EH (cell line): ENCODE measurements at places on chromosomes 1 and 21.

DNA sequence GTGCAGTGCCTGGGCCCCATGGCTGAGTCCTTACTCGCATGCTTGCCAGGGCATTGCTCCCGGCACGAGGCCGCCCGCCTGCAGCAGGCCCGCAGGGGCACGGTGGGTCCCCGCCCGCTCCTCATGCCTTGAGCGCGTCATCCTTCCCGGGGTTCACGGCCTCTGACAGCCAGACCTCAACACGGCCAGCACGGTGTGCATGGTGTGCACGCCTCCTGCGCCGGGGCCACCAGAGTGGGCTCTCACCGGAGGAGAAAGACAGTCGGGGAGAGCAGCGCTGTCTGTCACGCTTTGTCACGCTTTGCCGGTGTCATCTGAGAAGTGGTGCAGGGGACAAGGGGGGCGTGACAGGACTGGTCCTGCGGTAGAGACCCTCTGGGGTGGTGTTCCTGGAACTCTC is 11.9 kb upstream of the COL18A1 start:
- DNase-seq = no peak

GRCh38 chr1:67880056-67880601 is 46.9 kb upstream of the GNG12 start:
- DNase-seq = peak; percentile 73

- peak; percentile 50 for DNase-seq
These were observed at the start of gene DCDC2B for GRCh38 chr1:32208891-32209328. DCDC2B (plus strand) TSS chr1:32209089; CDS start chr1:32209094, 5 bp downstream.

GRCh38 chr21:17003763-17004373 is 509.0 kb upstream of the CXADR start:
- no peak for DNase-seq

- DNase-seq = peak; percentile 56
These were observed 47.0 kb downstream of the CD46 start for GRCh38 chr1:207798847-207799246.

- DNase-seq = no peak
These were observed 29.8 kb downstream of the BEND5 start for GRCh38 chr1:48746906-48747305.

DNA sequence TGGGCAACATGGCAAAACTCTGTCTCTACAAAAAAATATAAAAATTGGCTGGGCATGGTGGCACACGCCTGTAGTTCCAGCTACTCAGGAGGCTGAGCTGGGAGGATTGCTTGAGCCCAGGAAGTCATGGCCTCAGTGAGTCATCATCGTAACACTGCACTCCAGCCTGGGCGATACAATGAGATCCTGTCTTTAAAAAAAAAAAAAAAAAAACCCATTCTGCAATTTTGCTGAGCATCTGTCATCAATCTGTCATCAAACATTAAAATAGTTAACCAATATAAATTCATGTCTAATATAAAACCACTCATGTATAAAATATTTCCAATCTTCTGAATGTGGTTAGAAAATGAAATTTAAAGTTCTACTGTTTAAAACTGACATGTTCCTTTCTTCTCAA is 56.9 kb downstream of the LPAR3 start:
- peak; percentile 50 for DNase-seq

GRCh38 chr1:42128964-42129363 is 24.2 kb upstream of the GUCA2B start:
- DNase-seq = no peak

- DNase-seq = no peak
These were observed 6.6 kb upstream of the RUNX3 start for GRCh38 chr1:24936684-24937083.

GRCh38 chr1:58629031-58629462 is 52.0 kb upstream of the TACSTD2 start:
- DNase-seq = peak; percentile 88

GRCh38 chr1:52741259-52741658 is 15.0 kb downstream of the ZYG11B start:
- no peak for DNase-seq

DNA sequence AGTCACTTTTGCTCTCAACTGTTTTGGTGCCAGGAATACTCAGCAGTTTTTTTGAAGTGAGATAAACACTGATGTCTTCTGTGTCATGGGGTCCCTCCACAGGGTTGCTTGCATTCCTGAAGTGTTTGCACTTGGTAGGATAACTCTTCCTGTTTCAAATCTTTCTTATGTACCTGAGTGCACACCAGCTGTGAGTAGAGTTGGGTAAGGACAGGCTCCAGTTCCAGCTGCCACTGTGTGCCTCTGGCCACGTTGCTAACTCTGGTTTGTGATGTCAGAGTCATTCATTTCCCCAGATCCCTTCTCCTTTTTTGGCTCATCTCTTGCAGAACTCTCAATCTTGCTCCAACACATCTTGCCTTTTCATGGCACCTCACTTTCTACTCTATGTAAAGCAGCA is 356.3 kb upstream of the B3GALT2 start:
- peak; percentile 9 for DNase-seq

DNA sequence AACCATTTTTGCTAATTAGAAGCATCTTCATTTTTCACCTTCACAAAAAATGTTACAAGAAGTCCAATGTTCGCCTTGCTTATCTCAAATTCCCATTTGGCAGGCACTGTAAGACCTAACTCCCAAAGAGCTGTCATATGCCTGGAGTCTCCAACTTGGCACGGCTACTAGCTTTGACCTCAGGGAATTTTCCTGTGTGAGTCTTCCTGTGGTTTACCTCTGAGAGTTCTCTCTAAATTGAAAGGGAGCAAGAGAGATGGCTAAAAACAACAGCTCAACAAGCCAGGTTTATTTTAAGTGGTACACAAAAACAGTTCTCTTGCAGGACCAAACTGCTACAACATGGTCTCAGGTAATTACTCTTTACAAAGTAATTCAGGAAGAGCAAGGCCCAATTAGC is 756.0 kb upstream of the ADGRL2 start:
- no peak for DNase-seq

- DNase-seq = no peak
These were observed 124.3 kb downstream of the NOS1AP start for GRCh38 chr1:162193815-162194214.

- no peak for DNase-seq
These were observed 44.6 kb upstream of the ZNF281 start for GRCh38 chr1:200454425-200454824.

GRCh38 chr1:5198328-5198727 is 543.9 kb downstream of the AJAP1 start:
- DNase-seq = no peak

DNA sequence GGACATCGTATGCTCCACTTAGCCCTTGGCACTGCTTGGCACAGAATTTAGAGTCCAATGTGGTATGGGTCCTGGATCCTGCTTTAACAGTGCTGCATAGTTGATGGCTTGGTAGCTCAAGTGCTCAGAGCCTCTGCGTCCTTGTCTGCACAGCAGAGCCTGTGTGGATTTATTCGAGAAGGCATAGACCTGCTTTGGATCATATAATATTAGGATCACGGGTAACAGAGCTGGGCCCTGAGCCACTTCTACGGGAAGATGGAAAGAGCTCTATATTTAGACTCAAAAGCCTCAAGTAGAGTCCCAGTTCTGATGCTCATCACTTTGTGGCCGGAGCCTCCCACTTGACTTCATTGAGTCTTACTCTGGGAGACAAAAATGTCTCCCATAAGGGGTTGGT is 164.4 kb upstream of the EDN2 start:
- DNase-seq = no peak

DNA sequence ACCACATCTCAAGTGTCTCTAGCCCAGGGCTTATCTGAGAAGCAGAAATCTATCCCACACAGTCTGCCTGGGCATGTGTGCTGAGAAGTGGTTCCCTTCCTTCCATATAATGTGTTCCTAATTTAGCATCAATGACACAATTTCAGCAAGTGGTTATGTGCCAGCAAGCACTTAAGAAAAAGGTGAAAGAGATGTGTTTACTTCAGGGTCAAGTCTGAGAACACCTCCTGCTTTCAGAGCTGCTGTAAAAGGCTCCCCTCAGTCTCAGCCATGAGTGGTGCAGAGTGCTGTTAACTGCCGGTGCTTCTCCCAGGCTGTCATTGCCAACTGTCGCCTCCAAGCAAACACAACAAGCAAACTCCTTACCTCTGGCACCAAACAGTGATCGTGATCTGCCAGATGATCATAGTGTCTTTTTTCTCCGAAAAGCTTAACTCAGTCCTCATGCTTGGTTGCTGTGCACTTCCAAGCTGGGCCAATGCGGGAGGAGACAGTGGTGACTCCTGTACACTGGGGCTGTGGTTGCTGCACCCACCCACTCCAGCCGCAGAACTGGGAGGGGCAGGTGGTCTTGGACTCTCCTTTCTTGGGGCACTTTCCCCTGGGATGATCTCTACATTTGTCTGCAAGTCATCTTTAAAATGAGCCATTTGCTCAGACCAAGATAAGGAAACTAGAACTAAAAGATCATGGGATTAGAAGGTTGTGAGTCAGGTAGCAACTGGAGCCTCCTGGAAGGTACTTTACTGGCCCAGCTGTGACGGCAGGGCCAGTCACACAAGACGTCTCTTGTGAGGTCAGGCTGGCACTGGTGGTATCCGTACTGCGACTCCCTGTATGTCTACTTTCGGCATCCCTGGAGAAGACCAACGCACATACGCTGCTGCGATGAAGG is 32.4 kb downstream of the ATP1A1 start:
- no peak for DNase-seq

GRCh38 chr1:145994391-145995120 is 1.8 kb downstream of the TXNIP start:
- no peak for DNase-seq

GRCh38 chr21:32705139-32705538 is 22.7 kb downstream of the SYNJ1 start:
- peak; percentile 70 for DNase-seq

DNA sequence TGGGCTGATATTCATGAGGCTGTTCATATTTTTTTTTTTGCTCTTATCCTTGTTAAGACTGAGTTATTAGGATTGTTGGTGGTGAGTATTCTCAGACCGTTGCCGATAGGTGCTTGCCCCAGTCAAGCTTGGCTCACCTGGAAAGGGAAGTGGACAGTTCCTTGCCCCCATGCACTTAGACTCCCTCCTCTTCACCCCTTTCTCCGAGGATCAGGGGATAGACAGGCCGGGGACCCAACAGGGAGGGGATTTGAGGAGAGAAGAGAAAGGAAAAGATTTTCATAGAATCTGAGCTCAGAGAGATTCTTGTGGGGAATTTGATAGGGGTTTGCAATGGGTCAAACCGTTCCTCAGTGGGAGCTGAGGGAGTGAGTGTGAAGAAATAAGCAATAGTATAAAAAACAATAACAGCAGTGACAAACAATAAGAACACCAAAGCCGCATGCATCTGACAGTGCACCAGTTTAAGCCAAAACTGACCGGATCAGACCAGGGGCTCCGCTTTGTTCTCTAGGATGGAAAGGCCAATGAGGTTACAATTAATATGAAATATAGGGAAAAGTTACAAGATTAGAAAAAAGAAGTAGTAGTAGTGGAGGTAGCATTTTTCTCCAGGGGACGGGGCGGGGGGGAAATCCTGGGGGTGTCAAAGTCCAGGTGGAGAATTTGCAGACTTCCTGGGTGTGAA is 8.9 kb downstream of the PAX7 start:
- no peak for DNase-seq

GRCh38 chr1:84693005-84693404 is 2.7 kb upstream of the SSX2IP start:
- no peak for DNase-seq

GRCh38 chr1:159828581-159829272 is 2.1 kb downstream of the SLAMF8 start:
- DNase-seq = no peak

GRCh38 chr1:1755426-1755825 is 22.8 kb downstream of the NADK start:
- no peak for DNase-seq

DNA sequence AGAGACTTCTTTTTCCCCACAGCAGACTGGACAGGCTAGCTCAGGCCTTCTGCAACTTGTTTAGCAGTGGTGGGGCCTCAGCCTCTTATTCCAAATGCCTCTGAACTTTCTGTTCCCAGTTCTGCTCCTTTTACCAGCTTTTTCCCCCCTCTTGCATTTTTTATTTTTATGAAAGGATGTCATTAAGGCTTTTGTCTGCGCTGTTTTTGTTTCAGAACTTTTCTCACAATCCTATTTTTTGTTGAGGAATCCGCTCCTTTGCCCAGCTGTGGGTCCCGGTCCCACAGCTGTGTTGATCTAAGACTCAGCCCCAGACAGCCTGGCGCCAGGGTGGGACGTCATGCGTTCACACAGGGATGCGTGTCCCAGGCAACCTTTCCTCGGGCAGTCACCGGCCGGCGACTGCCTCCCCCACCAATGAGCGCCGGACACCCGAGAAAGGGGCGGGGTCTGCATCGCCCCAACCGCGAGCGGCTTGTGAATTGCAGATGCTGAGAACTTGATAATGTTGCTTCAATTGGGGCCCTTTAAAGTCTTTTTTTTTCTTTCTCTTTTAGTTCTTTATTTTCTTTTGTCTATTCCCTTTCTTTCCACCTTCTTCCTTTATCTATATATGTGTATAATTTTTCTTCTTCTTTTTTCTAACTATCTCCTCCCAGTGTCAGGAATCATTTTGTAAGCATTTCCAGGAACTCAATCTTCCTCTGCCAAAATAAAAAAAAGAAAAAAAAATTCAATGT is 3.0 kb upstream of the ID3 start:
- DNase-seq = peak; percentile 100

DNA sequence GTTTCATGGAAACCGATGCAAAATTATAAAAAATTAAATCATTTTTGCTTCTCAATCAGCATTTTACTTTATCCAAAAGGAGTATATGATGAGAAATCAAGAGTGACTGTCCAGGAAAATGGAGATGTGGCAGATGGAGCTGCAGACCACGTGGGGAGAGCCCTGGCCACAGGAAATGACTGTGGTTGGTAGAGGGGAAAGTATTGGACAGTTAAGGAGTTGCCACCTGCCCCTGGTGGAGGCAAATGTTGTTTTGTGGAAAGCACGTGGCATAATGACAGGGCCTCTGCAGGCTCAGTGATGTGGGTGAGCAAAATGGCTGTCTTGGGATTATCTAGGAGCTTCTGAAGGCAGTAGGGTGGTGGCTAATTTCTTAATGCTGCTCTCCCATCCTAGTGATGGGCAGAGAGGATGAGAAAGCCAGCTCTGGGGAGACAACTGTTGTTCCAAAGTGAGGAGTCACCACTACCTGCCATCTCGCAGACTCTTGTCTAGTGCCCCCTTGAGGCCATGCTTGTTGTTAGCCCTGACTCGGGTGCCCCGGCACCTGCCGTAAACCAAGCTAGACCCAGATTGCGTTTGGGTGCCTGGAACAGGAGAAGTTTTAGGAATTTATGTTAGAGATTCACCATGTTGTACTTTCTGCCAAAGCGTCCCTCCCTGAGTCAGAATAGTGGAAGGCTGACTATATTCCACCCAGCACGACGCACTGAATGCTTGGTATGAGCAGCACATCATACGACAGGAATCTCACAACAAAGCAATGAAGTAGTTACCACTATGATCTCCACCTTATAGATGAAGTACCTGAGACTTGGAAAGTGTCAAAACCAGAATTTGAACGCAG is 144.0 kb downstream of the ROR1 start:
- no peak for DNase-seq

GRCh38 chr1:101174722-101175121 is 62.1 kb upstream of the S1PR1 start:
- DNase-seq = peak; percentile 94
